Naive B cell (primary cell): ENCODE measurements at places on chromosomes 7 and 10.

GRCh38 chr10:51789118-51789517, 89.7 kb upstream of the CSTF2T start:
- DNase-seq, result no peak

GRCh38 chr10:89458291-89458690, 43.9 kb downstream of the IFIT5 start:
- DNase-seq, result no peak

- DNase-seq, result no peak
Observed at GRCh38 chr10:695396-695795, 5.9 kb upstream of the DIP2C start.

DNA sequence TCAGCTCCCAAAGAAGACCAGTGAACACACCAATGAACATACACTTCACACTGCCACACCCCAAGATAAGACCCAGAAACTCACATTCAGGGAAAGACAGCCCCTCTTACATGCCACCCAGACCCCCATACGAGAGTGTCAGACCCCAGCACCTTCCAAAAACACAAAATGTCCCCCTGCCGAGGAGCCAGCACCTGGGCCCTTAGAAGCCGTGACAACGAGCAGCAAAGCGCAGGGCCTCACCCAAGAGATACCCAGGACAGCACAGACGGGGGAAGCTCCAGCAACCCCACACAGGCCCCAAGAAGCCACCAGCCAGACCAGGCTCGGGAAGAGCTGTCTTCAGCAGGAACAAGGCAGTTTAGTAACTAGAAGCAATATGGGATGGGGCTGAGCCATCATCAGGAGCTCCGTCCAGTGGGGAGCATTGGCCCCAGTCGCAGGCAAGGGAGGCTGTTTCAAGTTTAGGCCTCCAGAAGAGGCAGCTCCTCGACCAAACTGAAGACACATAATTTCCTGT, 243.6 kb downstream of the PTPRN2 start:
- DNase-seq, result no peak

GRCh38 chr7:18420748-18421147, 74.8 kb upstream of the HDAC9 start:
- DNase-seq, result no peak

GRCh38 chr7:141676618-141677017, 25.3 kb downstream of the DENND11 start:
- DNase-seq, result no peak

- no peak for DNase-seq
Observed at GRCh38 chr7:104548861-104549260, 220.5 kb downstream of the LHFPL3 start.

GRCh38 chr7:144862612-144863319, 26.9 kb upstream of the TPK1 start:
- no peak for DNase-seq

GRCh38 chr10:32909456-32909855, 48.6 kb downstream of the ITGB1 start:
- DNase-seq, result no peak

GRCh38 chr7:97200018-97200417, 82.5 kb downstream of the SDHAF3 start:
- DNase-seq, result no peak

DNA sequence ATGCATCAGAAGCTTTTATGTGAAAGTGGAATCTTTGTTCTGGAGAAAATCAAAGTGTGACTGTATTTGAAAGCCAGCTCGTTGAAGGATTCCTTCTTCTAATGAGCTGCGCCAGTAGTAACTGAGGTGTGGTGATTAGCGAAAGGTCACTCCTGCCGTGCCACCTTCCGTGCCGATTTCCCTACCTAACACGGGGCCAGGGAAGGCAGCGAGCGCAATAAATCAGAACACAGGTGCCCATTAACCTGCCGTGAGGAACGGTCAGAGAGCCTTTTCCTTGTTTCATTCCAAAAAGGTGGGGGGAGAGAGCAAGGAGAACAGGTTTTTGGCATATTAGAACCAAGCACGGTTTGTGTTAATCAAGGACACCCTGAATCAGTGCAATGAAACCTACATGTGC, 258.0 kb downstream of the CELF2 start:
- no peak for DNase-seq

DNA sequence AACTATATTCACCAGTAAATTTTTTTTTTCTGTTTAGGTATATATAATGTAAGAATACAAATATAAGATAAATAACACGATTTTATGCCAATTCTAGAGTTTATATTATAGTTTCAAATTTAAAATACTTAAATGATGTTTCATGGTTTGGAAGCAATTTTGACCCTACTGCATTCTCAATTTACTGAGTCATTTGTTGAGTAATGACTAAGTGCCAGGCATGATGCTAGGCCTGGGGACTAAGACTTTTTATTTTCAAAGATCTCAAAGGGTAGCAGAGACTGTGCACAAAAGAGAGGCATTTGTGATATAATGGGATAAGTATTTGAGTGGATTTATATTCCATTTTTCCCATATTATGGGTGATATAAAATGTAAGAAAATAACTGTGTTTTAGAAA, 78.9 kb upstream of the SMIM30 start:
- no peak for DNase-seq

DNA sequence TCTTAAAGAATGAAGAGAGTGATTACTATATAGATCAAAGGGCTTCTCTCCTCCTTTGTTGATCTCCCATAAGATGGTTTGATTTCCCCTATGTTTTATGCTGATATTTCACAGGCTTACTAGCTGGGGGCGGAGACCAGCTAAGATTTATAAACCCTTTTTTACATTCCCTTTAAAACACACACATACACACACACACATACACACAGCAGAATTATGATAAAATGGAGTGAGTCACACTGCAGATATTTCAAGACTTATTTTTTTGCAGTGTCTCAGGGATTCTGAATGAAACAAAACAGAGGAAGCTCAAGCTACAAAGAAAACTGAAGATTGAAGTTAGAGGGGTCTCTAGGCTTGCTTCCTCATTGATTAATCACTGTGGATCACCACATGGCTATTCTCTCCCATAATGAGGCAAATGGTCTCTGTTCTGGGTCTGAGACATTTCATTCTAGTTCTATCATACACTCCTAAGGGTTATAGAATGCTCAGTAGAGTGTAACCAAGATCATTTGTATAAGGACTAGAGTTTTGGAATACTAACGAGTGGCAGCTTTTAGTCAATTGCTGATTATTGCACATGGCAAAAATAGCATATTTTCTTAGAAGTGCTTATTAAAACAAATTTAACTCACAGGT, 18.6 kb downstream of the INA start:
- no peak for DNase-seq

- no peak for DNase-seq
Observed at GRCh38 chr10:11057018-11057417, 39.3 kb downstream of the CELF2 start.

DNA sequence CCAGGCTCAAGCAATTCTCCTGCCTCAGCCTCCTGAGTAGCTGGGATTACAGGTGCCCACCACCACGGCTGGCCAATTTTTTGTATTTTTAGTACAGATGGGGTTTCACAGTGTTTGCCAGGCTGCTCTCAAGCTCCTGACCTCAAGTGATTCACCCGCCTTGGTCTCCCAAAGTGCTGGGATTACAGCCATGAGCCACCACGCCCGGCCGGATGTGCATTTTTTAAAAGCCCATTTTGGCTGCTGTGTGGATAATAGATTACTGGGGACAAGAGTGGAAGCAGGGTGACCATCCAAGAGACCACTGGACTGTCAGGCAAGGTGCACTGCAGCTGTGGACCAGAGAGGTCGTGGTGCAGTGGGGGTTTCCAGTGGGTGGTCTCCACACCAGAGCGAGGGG, 21.4 kb downstream of the HKDC1 start:
- no peak for DNase-seq

DNA sequence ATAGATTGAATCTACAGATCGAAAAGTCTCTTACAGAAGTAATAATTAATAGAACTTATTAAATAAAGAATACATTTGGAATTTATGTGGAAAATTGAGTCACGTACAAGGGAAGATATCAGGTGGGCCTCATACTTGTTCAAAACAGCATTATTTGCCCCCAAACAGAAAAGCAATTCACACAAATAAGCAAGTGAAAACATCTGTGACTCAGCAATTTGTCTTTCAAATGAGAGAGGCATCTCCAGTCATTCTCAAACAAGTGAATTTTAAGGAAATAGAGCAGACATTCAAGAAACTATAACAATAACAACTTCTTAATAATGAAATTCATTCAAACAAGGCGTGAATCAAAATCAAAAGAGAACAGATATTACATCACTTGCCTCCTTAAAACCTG, 50.1 kb downstream of the SEMA3A start:
- DNase-seq, result no peak

DNA sequence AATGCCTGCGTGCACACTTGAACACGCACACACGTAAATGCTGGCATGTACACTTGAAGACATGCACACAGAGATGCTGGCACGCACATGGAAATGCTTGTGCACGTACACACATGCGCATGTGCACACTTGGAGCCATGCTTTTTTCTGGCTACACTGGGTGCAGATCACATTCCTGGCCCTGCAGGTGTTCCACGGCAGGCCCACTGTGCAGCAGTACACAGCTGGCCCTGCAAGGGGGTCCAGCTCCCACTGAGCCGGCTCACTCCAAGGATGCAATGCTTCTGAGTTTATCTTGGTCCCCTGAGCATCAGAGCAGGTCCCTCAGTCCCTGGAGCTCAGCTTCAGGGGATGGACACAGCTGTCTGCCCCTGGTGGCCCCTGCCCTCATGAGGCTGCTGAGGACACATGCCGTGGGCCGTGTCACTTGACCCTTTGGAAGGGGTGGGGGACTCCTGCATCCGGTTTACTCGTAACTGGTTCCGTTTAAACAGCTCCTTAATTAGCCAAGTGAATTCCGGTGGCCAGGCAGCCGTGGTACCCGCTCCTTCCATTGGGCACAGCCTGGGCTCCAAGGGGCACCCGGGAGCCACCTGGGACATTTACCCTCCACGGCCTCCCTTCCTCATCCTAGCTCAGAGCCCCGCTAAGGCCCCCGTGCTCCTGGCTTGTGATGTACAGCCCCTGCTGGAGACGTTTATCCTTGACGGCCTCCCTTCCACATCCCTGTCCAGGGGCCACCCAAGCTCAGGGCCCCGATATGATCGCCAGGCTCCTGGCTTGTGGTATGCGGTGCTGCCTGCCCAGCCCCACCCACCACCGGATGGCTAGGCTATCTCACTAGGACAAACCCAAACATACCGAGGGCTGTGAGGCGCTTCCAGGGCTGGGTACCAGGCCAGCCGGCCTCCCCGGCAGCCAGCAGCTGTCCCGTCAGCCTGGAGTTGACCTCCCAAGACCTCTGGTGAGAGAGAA, 39.5 kb upstream of the DPYSL4 start:
- DNase-seq, result no peak

DNA sequence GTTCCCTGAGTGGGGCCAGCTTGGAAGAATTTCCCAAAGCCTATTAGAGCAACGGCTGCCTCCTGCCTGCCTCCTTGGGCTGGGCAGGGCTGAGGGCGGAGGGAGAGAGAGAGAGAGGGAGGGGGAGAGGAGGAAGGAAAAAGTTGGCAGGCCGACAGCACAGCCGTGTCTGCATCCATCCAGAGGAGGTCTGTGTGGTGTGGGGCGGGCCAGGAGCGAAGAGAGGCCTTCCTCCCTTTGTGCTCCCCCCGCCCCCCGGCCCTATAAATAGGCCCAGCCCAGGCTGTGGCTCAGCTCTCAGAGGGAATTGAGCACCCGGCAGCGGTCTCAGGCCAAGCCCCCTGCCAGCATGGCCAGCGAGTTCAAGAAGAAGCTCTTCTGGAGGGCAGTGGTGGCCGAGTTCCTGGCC, at the start of gene AQP1:
Gene AQP1, plus strand, starts transcription at position 293 of the 409 bp plus-strand sequence. Its CDS starts 57 bp downstream, at position 350.
- no peak for DNase-seq

DNA sequence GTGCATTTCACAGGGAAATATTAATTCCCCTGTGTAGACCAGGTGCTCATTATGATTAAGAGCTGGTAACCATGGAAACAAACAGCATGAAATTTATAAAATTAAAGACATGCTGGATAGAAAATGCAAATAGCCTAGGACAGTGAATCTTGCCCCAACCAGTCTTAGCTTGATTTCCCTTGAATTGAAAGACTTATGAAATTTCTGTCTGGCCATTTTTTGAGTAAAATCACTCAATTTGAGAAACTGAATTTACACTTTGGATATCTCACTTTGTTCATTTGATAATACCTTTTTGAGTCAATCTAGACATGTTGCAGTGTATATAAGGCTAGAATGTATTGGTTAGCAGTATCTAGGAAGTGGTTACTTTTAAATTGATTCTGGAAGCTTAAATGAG, 4.4 kb upstream of the SMIM30 start:
- DNase-seq, result no peak

GRCh38 chr10:122861711-122862161, 16.1 kb upstream of the CUZD1 start:
- DNase-seq, result no peak

GRCh38 chr7:41942468-41943093, 239.7 kb upstream of the INHBA start:
- no peak for DNase-seq

- DNase-seq, result no peak
Observed at GRCh38 chr7:99267481-99267840, 5.2 kb upstream of the MYH16 start.

GRCh38 chr10:132418527-132419416, 21.8 kb downstream of the PWWP2B start:
- DNase-seq, result peak; percentile 66

DNA sequence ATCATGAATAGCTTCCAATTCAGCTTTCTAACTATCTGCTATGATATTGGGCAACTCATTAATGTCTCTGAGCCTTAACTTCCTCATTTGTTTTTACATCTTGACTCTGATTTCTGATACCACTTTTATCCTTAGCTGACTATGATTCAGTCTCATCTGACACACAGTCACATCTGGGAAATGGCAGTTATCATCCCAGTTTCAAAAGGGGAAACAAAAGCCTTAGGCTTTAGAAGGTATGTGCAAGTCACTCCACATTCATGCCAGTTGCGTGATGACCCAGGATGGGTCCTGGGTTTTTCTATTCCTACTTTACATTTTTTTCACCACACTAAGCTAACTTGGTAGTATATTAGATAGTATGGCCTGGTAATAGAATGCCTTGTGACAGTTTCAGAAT, 12.7 kb downstream of the SCIN start:
- DNase-seq, result no peak

- DNase-seq, result no peak
Observed at GRCh38 chr7:125357676-125358455, 428.2 kb upstream of the POT1 start.

GRCh38 chr10:21364196-21365114, 161.0 kb downstream of the SKIDA1 start:
- DNase-seq, result no peak

GRCh38 chr10:36391405-36391804, 734.0 kb upstream of the ANKRD30A start:
- DNase-seq, result no peak

- no peak for DNase-seq
Observed at GRCh38 chr10:104326991-104327610, 11.2 kb downstream of the ITPRIP start.

GRCh38 chr10:45544191-45544590, 128.4 kb downstream of the ZFAND4 start:
- no peak for DNase-seq

DNA sequence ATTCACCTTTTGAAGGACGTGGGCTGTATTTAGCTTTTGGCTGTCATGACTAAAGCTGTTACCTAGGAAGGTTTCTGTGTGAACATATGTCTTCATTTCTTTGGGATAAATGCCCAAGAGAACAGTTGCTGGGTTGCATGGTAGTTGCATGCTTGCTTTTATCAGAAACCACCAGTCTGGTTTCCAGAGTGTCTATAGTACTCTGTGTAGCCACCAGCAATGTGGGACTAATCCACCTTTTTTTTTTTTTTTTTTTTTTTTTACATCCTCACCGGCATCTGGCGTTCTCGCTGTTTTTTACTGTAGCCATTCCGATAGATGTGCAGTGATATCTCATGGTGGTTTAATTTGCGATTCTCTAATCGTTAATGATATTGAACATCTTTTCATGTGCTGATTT, 297.8 kb downstream of the SDK1 start:
- DNase-seq, result no peak
